ENCODE measurements at places on chromosomes 7 and 10.

DNA sequence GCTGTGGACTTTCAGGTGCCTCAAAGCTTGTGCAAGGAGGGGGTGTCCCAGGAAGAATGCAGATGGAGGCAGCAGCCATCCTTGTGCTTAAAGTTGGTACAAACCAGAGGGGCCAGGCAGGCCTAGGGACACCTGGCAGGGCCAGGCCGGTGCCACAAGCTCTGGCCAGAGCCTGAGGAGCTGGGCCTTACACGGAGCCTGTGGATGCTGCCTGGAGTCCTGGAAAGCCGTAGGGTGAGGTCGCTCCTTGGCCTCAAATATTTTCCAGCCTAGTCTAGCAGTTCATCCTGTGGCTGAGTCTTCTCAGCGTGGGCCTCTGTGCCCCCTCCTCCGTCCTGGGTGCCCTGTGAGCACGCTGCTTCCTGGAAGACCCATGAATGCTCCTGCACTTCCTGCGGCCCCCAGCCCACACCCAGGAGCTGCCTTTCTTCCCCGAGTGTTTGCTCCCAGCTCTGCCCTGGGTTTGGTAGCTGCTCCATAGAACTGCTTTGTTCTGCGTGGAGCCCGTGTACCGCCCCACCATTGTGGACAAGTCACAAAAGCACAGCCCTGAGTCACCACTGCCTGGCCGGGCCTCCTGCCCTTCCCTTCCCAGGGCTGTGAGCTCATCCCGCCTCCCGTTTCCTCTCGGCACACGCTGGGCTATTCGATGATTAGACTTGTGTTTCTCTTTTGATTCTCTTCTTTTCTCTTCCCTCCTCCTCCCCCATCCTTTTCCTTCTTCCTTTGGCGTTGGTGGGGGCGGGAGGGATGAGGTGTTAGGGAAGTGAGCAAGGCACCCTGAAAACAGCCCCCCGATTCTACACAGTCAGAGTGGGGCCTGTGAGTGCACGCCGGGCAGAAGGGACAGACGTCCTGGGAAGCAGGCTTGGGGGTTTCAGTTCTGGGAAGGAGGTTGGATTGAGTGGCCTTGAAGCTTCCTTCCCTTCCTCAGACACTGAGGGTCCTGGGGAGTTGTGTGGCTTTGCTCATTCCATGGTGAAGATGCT lies 73.2 kb upstream of the SHH start:
- DNase-seq, result no peak

DNA sequence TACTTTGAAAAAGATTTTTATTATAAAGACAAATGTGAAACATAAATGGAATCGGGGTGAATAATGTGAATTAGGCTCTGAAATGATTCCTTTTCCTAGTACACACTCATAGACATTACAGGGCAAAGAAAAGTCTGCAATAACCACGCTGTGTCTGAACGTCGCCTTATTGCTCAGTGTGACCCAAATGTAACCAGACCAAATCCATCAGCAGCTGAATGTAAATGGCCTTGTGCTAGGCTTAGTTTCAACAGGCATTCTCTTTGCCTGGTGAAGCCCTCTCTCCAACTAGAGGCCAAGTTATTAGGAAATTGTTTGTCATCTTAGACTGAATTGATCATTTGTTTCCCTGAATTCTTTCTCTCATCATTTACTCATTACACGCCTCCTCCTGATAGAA lies 225.5 kb downstream of the CHCHD3 start:
- DNase-seq, result no peak

DNA sequence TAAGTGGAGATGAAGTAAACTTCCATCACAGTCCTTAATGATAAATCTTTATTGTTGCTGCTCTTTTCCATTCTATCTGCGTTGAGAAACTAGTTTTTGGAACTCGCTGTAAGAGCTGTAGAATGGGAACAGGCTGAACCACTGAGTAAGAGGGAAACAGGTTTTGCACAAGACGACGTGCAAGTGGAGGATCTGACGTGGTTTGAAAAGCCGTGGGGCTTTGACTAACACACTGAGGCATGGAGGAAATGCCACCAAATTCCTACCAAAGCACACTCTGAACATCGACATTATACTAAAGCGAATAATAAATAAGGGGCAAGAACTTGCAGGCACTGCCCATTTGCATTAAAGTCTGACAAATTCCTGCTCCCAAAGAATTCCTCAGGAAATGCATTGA lies 160.6 kb downstream of the KLF6 start:
- DNase-seq, result no peak

DNA sequence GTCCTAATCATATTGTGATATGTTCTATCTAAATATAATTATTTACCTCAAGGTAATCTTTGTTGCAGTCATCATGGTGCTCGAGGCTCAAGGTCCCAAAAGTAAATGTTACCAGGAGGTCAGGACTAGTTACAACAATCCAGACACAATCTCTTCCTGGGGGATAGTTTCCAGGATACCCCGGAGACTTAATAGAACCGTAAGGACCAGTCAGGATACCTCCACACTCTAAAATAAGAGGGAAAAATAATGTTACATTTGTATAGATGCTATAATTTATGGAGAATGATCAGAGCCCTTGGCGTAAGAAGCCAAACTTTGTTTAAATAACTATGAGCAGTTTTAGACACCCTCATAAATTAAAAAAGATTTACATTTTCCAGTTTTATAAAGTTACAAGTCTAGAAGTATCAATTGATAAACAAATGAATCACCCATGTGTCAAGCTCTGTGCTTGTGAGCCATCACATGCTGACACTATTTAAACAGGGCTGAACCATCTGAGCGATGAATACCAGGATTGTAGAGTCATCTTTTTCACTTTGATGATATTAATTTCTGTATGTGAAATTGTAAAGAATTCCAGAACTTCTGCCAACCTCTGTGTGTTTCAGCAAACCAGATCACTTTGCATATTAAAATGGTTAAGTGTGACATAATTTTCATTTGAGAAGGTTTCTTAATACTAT lies 41.3 kb downstream of the CUBN start:
- DNase-seq, result no peak

GRCh38 chr10:4494551-4494950 lies 331.5 kb upstream of the AKR1E2 start:
- no peak for DNase-seq

- no peak for DNase-seq
These were observed 29.3 kb upstream of the ADD3 start for GRCh38 chr10:109978481-109978880.

DNA sequence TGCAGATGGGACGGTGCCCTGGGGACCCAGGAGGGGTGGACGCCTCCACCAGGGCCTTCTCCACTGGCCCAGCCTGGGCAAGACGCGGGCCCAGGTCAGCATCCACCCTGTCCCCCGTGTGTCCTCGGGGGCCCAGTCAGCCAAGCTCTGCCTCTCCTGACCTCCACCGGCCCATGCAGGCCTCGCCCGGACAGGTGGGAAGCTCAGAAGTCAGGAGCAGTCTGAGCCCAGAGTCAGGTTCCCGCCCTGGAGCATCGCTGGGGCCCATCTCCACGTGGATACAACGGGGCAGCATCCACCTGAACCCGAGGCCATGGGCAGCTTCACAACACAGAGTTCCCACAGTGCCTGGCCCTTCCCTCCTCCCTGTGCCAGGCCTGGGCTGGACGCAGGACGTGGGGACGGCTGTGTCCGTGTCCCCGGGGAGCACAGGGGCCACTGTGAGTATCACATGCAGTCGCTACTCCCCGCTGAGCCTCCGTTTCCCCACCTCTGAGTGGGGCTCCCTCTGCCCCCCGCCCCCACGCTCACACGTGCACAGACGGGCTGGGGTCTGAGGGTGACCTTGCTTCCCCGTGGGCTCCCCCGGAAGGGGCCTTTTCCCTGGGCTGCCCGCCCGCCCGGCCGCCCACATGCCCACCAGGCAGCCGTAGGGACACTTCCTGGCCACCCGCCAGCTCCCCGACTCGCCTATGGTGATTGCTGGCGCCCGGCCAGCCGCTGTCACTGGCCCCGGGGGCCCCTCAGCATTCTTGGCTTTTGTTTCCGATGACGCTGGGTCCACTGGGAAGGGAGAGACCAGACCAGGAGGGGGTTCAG lies 64.3 kb downstream of the PDGFA start:
- DNase-seq, result peak; percentile 66

GRCh38 chr10:17151716-17152115 lies 22.1 kb upstream of the CUBN start:
- DNase-seq, result no peak

- peak; percentile 75 for DNase-seq
These were observed 136.3 kb downstream of the KCNMA1 start for GRCh38 chr10:77501152-77501845.

DNA sequence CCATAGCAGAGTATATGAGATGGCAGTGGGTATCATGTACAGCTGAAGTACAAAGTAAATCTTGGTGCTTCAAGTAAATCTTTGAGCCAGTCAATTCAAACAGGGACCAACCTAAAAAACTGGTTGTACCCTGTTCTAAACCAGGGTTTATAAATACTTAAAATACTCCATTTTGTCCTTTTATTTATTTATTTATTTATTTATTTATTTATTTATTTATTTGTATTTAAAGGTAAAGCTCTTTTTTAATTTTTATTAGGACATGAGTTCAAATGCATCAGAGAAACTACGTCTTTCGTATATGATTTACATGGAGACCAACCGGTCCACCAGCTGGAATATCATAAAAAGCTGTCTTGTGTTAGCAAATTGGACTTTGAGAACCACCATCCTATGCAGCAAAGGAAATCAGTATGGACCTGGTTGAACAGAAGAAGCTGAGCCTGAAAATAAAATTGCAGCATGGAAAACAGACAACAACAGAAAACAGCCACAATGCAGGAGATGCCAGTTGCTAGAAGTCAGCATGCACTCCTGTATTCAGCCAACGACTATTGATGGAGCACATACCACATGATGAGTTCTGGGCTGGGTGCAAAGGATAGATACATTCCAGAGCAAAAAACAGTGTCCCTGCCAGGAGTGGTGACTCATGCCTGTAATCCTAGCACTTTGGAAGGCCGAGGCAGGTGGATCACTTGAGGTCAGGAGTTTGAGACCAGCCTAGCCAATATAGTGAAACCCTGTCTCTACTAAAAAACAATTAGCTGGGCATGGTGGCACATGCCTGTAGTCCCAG lies 60.0 kb downstream of the PLXNA4 start:
- no peak for DNase-seq

DNA sequence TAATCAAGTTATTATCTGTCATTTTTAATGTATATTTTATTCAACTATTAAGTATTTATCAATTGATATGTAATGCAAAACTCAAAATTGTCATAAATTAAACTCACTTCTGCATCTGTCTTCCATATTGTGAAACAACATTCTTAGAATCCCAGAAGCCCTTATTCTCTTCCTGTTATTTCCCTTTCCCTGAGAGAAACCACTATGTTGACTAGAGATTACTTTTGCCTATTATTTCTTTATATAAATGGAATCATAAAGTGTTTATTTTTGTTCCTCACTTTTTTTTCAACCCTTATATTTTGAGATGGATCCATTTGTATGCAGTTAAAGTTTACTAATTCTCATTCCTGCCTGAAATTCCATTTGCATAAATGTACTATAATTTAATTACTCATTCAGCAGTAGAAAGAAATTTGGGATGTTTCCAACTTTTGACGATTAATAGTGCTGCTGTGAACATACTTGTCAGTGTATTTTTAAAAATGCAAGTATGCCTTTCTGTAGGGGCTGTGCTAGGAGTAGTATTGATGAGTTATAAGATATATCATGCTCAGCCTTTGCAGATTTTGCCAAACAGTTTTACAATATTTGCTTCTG lies 211.2 kb downstream of the SEMA3D start:
- no peak for DNase-seq

GRCh38 chr7:564176-564865 lies 44.7 kb upstream of the PDGFA start:
- no peak for DNase-seq

DNA sequence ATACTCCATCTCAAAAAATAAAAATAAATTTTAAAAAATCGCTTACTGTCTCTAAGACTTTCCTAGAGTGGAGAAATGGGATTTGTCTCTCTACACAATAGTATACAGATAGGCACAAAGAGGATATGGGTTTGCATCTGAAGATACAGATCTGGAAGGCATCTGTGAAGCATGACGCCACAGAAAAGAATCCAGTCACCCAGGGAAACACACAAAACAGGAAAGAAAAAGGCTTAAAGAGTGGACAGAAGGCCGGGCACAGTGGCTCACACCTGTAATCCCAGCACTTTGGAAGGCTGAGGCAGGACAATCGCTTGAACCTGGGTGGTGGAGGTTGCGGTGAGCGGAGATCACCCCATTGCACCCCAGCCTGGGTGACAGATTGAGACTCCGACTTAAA lies 61.3 kb downstream of the SKIDA1 start:
- DNase-seq, result no peak

DNA sequence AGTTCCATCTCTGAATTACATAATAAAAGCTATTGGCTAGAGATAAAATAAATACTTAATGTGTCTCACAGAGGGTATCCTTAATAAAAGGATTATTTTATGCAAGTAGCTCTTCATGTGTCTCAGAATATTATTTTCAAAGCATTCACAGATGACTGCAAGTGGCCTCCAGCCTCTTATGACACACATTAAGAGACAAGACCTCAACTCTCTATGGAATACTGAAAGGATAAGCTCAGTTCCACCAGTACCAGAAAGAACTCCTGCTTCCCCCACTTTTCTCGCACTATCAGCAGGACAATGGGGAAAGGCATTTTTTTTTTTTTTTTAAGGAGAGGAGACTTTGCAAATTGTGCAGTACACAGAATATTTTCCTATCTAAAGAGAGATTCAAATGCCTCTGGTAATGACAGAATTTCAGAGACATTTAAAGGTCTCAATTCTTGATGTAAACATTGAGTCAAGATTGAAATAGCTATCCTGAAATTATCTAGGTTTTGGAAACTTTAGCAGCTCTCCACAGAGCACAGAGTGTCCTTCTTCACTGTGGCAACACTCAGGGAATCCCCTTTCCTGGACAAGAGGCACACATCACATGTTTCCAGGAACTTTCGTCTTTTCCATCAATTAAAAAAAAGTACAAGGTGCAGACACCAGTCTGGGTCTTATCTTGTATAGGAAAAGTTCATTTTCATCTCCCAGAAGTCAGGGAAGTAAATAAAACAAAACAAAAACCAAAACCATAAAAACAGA lies 122.0 kb upstream of the ANK3 start:
- DNase-seq, result no peak

- DNase-seq, result no peak
These were observed 810.2 kb downstream of the PCDH15 start for GRCh38 chr10:53990799-53991238.

GRCh38 chr7:87075671-87076404 lies 16.4 kb upstream of the ELAPOR2 start:
- no peak for DNase-seq
